Kasumi-1 (cell line): ENCODE measurements at places on chromosomes 1 and 21.

- no peak for DNase-seq
Observed at GRCh38 chr1:156060937-156061636, at the start of gene RAB25. RAB25 (plus strand) TSS chr1:156061160; CDS start chr1:156061401, 241 bp downstream.

GRCh38 chr1:99004861-99005442, at the start of gene PLPPR5:
PLPPR5 (minus strand) TSS chr1:99004861; CDS start chr1:99004671, 190 bp downstream.
- DNase-seq = no peak

DNA sequence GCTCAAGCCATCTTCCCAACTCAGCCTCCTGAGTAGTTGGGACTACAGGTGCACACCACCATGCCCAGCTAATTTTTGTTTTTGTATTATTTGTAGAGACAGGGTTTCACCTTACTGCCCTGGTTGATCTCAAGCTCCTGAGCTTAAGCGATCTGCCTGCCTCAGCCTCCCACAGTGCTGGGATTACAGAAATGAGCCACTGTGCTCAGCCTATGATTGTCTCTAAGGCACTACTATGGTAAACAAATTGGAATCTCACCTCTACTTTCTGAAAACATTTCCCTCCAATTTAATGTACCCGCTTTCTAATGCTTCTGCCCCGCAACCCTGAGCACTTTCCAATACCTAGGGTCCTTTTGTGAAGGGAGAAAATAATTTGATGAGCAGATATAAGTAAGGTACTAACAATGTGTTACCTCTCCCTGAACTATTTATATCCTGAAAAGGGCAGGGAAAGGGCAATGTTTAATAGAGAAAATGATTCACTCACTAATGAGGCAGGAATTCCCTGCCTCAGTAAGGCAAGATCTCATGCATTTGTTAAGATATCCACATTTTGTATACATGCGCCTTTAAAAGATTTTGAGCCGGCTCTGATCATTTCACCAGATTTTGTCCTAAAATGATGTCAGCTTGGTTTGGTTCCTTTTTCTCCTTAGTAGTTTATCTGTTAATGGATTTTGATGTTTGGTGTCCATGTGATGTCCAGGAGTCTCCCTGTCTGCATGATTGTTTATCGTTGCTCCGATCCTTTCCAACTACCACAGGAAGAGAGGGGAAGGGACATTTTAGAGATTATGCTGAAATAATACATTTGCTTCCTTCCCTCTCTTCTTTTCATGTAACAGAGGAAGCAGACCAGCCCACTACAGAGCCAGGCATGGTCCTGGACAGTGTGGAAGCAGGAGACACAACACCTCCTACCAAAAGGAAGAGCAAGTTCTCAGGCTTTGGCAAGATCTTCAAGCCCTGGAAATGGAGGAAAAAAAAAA, 47.3 kb upstream of the RCC1 start:
- DNase-seq = no peak

DNA sequence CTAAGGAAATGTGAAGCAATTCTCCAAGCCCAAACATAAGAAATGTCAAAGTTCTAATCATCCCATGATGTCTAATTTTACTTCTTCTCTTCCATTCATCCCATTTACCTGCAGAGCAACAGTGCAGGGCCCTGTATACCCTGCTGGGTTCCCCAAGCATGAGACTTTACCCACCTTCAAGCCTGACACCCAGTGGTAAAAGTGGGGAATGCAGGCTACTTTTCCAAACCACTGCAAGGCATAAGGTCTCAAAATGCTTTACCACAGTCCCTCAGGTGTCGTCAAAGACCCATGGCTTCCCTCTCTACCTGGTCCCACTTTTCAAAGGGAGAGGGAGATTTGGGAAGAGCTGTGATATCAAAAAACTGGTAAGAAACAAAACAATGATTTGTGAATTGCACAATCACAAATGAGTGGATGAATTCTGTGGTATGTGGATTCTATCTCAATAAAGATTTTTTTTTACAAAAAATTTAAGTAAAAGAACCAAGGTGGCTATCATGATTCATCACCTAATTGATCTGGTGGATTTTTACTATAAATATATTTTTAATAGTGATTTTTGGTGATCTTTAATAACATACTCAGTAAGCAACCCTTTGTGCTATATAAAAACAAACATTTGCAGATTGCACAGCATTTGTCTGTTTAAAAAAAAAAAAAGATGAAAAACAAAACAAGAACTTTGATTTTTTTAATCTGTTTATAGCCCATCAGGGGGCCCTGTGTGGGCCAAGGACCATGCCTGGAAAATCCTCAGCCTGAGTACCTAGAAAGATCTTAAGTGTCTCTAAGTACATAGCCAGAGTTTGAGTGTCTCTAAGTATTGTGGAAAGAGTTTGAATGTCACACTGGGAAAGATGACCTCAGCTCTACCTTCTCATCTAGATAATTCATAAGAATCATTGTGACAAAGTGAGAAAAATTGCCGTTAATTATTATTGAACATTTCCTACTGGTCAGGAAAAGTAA, 73.1 kb upstream of the GJB5 start:
- peak; percentile 3 for DNase-seq

DNA sequence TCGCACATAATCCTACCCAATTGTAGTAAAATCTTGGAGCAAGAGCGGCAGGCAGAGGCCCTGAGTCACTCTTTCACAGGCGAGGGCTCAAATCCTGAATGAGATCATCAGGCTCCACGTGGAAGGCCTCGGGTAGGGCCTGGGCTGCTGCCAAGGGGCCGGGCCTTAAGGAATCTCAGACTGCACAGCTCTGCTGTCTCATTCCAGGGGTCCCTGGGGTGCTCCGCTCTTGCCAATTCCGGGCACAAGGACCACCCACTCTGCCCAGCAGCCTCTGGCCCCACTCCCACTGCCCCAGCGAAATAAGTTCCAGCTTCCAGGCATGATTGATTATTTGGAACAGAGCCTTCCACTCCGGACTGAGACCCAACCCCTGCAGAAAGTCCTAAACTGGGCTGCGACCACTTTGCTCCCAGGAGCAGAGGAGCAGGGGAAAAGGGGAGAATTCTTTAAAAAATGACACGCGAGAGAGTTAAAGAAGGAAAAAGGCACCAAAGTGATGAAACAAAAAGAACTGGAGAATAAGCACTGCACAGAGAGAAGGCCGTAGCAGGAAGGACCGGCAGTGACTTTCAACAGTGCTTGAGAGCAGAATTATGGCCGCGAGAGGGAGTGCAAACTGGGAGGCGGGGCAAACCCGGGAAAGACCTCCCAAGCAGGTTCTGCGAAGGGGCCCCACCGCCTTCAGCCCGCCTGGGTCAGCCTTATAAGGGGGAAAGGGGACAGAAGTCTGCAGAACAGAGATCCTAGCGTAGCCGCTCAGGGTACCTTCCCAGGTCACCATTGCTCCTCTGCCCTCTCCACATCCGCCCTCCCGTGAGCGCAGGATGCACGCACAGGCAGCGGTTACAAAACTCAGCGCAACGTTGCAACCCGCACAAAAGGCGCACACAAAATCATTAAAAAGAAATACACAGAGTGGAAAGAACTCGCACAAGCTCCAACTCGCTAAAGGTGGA, 2.0 kb downstream of the ADAMTS1 start:
- DNase-seq = peak; percentile 77

DNA sequence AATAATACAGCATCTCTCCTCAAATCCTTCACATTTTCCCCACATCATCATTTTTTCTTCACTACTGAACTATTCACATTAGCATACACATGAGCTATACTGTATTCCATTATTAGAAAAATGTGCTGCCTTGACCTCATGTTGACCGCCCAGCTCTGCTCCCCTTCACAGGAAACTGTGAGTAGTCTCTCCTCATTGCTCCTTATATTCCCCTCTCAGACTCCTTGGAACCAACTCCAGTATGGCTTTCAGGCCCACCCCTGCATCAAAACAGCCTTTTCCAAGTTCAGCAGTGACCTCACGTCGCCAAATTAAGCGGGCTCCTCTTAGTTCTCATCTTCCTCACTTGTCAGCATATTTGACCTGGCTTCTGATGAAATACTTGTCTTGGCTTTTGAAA, 59.2 kb upstream of the SPAG17 start:
- DNase-seq = no peak

- DNase-seq = no peak
Observed at GRCh38 chr1:36818771-36819170, 215.5 kb downstream of the GRIK3 start.

DNA sequence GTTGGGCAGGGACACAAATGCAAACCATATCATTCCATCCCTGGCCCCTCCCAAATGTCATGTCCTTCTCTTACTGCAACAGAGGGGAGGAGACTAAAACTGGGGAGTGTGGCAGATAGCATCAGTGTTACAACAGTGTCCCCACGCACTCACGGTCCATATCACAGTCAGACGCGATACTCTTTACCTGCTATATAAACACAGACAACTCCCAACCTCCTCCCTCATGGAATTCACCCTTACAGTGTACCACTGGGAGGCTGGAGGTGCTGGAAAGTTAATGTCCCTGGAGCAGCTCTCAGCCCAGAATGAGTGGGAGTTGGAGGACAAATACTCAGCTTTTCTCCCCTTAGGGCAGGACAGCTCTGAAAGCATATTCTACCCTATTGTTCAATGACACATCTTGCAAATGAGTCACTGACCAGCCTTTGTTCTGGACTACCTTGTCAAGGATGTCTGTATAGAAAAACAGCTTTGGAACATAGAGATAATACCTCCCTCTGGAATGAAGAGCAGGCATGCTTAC, 445.9 kb downstream of the SETD4 start:
- no peak for DNase-seq

- no peak for DNase-seq
Observed at GRCh38 chr1:183756326-183756725, 48.6 kb upstream of the RGL1 start.

- peak; percentile 95 for DNase-seq
Observed at GRCh38 chr1:156608036-156608674, 6.9 kb upstream of the GPATCH4 start.

DNA sequence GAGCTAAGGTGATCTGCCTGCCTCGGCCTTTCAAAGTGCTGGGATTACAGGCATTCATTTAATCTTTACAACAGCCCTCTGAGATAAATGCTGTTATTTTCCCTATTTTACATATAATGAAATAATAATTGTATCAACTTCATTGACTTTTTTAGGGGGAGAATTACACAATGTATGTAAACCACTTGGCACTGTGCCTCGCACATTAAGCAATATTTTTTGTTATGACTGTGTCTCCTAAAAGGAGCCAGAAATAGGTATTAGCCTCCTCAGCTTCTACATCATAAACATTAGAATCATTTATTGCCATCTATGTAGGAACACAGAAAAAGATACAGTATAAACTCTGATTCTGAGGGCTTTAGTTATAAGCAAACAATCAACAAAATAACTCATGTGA, 1.1 kb upstream of the DNAJC28 start:
- DNase-seq = no peak

GRCh38 chr1:184002071-184002470, 35.5 kb downstream of the COLGALT2 start:
- DNase-seq = no peak

GRCh38 chr1:236608930-236609726, 4.8 kb upstream of the HEATR1 start:
- DNase-seq = peak; percentile 39

- no peak for DNase-seq
Observed at GRCh38 chr1:208475449-208475848, 231.3 kb upstream of the PLXNA2 start.

GRCh38 chr1:52599236-52599635, 2.9 kb upstream of the GPX7 start:
- DNase-seq = no peak

- no peak for DNase-seq
Observed at GRCh38 chr21:38714039-38714817, 91.5 kb upstream of the ETS2 start.

- DNase-seq = no peak
Observed at GRCh38 chr1:227255086-227255732, 63.1 kb downstream of the CDC42BPA start.

DNA sequence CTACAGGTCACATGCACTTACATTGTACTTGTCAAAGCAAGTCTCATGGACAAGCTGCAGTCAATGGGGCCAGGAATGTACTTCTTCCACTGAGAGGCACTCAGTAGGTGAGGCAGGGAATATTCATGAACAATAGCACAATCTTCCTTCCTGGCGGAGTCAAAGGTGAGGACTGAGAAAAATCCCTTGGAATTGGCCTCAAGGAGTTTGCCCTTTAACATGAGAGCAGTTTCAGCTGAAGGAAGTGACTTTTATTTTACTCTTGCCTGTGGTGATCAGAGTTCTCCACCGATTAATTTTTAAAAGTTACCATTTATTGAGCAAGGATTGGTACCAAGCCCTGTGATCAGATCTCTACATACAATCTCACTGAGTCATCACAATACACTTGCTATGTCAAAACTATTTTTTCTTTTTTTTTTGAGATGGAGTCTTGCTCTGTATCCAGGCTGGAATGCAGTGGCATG, 11.2 kb upstream of the AK2 start:
- no peak for DNase-seq

DNA sequence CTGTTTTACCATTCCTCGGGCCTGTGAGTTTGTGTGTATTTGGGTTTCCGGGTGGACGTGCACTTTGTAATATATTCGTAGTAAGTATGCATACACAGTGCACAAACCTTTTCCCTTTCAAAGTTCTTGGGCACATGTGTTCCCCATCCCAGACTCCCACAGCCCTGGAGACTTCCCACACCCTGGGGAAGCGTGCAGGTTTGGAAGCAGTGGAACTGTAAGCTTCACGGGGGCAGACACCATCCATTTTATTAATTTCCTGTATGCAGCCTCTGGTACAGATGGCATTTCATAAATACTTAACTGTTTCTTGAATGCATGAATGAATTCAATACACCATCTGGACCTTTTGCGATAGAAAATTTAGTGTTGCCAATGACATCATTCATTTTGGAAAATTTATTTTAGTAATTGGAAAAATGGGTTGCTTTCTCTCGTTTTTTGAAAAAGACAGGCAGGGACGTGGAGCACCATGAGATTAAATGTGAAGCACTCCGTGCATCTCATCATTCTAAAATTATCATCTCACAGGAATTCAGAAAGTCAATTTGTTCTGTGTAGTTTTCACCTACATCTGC, 10.8 kb downstream of the ETS2 start:
- DNase-seq = no peak
